ENCODE measurements at places on chromosomes 4 and X.

GRCh38 chr4:77501851-77502250 lies 103.8 kb upstream of the CXCL13 start:
- no peak for DNase-seq

- no peak for DNase-seq
Observed at GRCh38 chr4:24624381-24624780, 40.0 kb upstream of the DHX15 start.

- no peak for DNase-seq
Observed at GRCh38 chr4:182235021-182235795, 8.0 kb upstream of the TENM3 start.

DNA sequence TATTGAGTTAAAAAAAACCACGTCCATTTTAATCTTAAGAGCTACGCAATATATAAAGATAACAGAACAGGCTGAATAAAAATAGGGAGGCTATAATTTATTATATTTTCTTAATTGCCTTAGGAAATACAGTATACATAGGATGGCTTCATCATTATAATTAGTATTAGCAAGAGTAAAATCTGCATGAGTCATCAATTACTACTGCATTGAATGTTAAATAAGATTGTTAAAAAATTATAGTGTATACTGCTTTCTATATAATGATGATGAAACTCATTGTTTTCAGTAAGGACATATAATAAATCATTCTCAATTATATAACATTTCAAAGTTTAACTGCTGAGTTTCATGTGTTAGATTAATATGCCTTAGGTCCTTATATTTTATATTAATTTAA lies 133.4 kb upstream of the GRID2 start:
- DNase-seq: no peak

GRCh38 chrX:997631-998137 lies 214.8 kb downstream of the CRLF2 start:
- DNase-seq: no peak

- no peak for DNase-seq
Observed at GRCh38 chr4:150345207-150345744, 236.7 kb upstream of the MAB21L2 start.

- DNase-seq: no peak
Observed at GRCh38 chr4:5014007-5014682, 5.1 kb downstream of the CYTL1 start.

GRCh38 chr4:159608436-159608835 lies 505.6 kb downstream of the RAPGEF2 start:
- no peak for DNase-seq

GRCh38 chrX:131558562-131558961 lies 14.7 kb downstream of the OR13H1 start:
- DNase-seq: no peak

- no peak for DNase-seq
Observed at GRCh38 chr4:156293657-156294297, 340.1 kb upstream of the CTSO start.

DNA sequence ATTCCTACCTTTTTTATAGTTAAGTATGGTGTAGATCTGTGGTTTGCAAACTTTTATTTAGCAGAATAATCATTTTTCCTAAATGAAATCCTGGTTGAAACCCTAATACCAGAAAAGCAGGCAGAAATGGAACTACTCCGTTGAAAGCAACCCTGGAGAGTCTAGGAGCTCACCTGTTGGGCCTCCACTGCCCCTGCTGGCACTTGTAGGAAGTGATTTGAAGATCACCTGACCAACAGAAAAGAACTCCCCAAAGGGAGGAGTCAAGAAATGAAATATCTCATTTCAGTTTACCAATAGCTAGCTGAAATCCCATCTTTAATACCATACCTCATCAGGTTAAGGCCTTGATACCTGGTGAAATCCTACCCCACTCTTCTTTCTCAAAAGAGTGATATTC lies 277.1 kb downstream of the KLHL13 start:
- no peak for DNase-seq

GRCh38 chr4:40325406-40326019 lies 9.6 kb upstream of the CHRNA9 start:
- DNase-seq: peak; percentile 46

DNA sequence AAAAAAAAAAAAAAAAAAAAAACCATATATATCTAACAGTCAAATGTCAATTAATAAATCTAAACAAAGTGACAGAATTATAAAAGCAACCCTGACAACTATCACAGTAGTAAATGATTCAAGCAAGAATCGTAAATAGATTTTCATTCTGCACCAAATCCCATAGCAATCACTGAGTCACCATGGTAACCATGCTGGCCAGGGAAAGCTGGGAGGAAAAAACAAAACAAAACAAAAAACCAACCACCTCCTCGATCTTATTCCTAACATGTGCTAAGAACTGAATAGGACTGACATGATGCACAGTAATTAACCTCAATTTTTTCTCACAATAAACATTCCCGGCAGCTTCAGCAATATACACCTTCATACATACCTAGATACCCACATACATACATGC lies 30.6 kb upstream of the RAB40A start:
- no peak for DNase-seq

- DNase-seq: no peak
Observed at GRCh38 chrX:13216139-13216538, 103.7 kb downstream of the ATXN3L start.

- DNase-seq: no peak
Observed at GRCh38 chr4:68079928-68080327, 49.7 kb downstream of the TMPRSS11F start.

DNA sequence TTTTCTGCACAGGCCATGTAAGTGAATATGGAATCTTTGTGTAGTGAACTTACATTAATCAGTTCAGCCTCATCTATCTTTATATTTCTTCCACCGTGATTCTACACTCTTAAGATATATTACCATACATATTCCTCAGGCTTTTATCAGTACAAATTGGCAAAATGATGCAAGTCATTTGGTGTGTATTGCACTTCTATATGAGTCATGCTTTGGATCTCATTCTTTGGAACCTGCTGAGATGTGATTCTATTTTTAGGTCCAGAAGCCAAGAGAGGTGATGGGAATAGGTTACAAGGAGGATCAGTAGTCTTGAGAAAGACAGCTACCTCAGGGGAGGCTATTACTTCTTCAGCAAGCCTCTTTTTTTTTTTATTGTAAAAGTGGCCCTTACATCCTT lies 204.4 kb downstream of the ZNF330 start:
- DNase-seq: no peak

- DNase-seq: no peak
Observed at GRCh38 chr4:67483868-67484602, 61.3 kb downstream of the CENPC start.

- DNase-seq: no peak
Observed at GRCh38 chrX:2967998-2968909, 38.1 kb upstream of the ARSH start.
